Upper lobe of right lung (tissue), 1 donor: ENCODE measurements at places on chromosomes 4 and X.

DNA sequence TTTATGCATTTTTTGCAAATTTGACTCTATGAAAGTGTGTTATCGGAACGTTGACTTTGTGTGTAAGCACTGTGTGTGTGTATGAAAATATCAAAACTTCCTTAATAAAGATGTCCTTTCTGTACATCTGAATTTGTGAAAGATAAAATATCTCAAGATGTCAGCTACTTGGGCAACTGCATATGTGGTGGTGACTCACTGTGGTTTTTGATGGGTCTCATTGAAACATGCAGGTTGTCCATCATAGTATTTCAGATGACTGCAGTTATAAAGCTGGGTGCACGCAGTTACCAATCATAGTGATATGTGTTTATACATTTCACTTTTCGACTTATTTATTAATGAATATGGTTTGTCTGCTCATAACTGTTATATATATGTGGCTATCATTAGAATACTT lies 19.7 kb upstream of the BBS12 start:
- no peak for DNase-seq

GRCh38 chr4:107930821-107931774 lies at the start of gene CYP2U1:
TSS of gene CYP2U1 (plus strand) at chr4:107931549. CDS start at chr4:107931644, 95 bp downstream.
- peak; percentile 92 for DNase-seq

GRCh38 chrX:141811438-141811837 lies 26.7 kb upstream of the MAGEC3 start:
- DNase-seq, result no peak

DNA sequence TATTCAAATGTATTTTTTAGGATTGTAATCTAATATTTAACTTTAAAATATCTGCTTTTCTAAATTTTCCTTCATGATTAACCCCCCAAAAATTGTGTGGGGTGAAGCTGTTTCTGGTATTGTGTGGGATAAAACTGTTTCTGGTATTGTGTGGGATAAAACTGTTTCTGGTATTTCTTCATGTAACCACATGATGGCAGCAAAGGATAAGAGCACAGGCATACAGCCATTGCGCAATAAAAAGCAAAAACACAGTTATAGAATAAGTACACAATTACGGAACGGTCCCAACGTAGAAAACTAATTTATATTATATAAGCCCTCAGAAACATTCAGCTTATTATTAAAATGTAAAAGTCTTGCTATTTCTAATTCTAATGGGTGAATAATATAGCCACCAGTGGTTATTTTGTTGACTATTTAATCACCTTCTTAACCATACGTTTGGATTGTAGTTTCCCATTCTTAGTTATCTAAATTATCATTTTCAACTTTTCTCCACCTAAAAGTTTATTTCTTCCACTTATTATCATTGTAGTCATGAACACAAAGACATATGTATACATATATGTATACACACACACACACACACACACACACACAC lies 333.9 kb upstream of the FSTL5 start:
- DNase-seq, result no peak

DNA sequence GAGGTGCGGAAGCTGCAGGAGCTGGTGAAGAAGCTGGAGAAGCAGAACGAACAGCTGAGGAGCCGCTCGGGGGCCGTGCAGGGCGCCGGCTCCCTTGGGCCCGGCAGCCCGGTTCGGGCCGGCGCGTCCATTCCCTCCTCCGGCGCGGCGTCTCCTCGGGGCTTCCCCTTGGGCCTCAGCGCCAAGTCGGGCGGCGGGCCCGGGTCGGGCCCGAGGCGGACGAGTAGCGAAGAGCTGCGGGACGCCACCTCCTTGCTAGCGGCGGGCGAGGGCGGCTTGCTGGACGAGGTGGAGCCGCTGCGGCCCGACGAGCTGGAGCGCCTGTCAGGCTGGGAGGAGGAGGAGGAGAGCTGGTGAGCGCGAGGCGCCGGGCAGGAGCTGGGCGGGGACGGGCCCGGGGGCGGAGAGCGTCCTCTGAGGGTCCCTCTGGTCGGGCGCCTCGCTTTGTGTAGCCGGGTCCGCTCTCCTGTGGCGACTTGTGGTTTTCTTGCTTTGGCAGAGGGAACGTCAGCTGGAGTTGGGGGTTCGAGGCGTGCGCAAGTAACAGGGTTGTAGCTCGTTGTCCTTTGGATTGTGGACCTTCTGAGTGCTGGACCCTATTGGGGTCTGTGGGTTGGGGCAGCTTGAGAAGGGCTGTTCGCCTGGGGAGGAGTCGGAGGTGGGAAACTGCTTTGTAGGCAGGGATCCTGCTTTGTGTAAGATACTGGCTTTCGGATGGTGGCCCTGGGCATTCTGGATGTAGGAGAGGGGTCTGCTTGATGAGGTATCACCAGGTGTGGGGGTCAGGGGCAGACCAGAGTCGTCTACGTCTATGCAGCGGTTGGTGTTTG lies 662 bp downstream of the SLAIN2 start:
- DNase-seq, result peak; percentile 83

DNA sequence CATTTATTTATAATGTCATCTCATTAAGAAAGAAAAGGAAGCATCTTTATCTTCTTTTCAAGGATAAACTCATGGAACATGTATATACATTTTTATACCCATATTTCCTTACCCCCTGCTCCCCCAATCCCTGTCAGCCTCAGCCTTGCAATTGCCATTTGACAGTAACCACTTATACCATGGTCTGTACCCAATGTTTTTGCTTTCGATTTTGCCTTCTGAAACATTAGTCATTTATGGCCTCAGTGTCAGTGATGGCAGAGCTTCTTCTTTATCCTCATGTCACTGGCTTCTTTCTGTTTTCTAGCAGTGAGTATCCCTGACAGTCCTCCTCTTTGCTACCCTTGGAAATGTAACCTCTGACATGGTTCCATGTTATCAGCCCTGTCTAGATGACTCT lies 228.4 kb downstream of the SPRY1 start:
- DNase-seq, result no peak

GRCh38 chr4:107866726-107867125 lies 42.0 kb downstream of the SGMS2 start:
- no peak for DNase-seq

- DNase-seq, result no peak
These were observed 106.2 kb upstream of the RAPGEF2 start for GRCh38 chr4:158996669-158997074.

DNA sequence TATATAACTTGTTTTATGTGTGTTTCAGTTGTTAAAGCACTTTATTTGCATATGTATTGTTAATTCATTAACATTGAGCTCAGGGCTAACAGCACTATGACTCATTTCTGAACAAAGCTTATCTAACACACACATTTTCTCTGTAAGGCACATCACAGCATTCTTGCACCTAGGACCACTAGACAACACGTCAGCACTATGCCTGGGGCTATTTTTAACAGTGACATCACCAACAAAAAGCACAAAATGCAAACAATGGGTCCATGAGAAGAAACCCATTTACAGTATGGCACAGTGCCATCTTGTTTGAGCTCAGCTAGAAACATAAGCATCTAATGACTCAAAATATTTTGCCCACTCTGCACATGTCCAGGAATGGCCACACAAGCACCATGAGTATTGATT lies 124.4 kb downstream of the RELL1 start:
- DNase-seq, result no peak

DNA sequence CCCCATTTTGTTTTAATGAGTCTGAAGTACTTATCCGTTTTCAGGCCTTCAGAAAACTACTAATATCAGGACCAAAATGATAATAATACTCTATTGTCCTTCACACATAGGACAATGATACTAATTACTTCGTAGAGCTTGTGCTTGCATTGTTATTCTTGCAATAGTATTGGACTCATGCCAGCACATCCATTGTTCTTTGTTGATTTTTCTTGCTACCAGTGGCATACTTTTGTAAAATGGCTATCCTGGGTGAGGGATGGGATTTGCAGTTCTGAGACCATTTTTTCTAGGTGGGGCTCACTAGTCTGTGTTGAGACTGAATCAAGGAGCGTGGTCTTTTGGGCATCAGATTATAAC lies 195.3 kb downstream of the MAML3 start:
- no peak for DNase-seq

- DNase-seq, result no peak
These were observed 34.0 kb upstream of the RNF128 start for GRCh38 chrX:106692425-106693065.

DNA sequence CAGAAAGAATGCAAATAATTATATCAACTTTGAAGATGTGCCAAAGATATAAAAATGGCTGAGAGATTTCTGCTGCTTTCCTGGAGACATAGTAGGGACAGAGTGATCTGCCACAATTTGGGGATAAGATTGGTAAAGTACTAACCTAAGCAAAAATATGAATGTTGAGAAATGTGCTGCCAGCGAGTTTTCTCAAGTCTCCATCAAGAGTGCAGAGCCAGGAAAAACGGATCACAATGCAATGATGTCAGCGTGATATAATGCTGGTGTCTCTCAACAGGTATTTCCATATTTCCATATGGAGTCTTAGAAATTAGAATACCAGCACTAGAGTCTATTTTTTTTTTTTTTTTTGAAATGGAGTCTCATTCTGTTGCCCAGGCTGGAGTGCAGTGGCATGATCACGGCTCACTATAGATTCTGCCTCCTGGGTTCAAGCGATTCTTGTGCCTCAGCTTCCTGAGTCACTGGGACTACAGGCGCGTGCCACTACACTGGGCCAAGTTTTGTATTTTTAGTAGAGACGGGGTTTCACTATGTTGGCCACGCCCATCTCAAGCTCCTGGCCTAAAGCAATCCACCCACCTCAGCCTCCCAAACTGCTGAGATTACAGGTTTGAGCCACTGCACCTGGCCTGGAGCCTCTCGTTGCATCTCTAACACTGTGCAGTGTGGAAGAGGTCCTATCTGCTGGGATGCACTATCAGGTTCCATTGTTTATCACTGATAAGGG lies 893.5 kb downstream of the TRIML1 start:
- DNase-seq, result no peak

- no peak for DNase-seq
These were observed 108.6 kb downstream of the ARHGAP6 start for GRCh38 chrX:11557120-11557519.

GRCh38 chr4:76429636-76430035 lies 5.4 kb upstream of the SHROOM3 start:
- no peak for DNase-seq
